ENCODE measurements at places on chromosomes 3 and 15. TPM values are rescaled to one million over a fixed set of nuclear protein-coding genes. Genes with fewer than 3 reads are reported as not detected.
A peak's percentile ranks its signal among the peaks of the same experiment; 100 is the strongest.

DNA sequence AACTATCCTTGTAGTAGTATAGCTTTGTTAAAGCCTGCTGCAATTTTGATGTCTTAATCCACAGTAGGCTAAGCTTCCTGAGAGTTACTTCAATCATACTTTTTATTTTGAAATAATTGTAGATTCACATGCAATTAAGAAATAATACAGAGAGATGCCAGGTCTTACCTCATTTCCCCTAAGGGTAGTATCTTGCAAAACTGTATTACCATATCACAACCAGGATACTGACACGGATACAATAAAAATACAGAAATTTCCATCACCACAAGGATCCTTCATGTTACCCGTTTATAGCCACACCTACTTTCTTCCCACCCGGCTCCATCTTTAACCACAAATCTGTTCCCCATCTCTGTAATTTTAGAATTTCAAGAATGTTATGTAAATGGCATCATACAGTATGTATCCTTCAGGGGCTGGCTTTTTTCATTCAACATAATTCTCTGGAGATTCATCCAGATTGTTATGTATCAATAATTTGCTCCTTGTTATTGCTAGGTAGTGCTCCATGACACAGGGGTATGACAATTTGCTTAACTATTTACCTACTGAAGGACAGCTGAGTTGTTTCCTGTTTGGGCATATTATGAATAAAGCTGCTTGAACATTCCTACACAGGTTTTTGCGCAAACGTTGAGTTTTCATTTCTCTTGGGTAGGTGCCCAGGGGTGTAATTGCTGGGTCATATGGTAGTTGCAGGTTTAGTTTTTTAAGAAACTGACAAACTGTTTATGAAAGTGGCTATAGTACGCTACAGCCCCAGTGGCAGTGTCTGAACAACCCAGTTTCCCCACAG, 21.6 kb downstream of the BDH1 start:
- no peak for DNase-seq

The MASP1 gene
- 9.3 TPM for total RNA-seq

GRCh38 chr3:193407112-193407511, 28.6 kb upstream of the ATP13A5 start:
- no peak for DNase-seq

The LRRN1 gene
- total RNA-seq = not detected

The MYRIP gene
- total RNA-seq = 0.60 TPM

The SCN11A gene
- not detected for total RNA-seq

- no peak for DNase-seq
Measured at GRCh38 chr3:189288348-189289235, 116.8 kb downstream of the TPRG1 start.

The MESP2 gene
- total RNA-seq = not detected

The TFRC gene
- total RNA-seq = 274 TPM

DNA sequence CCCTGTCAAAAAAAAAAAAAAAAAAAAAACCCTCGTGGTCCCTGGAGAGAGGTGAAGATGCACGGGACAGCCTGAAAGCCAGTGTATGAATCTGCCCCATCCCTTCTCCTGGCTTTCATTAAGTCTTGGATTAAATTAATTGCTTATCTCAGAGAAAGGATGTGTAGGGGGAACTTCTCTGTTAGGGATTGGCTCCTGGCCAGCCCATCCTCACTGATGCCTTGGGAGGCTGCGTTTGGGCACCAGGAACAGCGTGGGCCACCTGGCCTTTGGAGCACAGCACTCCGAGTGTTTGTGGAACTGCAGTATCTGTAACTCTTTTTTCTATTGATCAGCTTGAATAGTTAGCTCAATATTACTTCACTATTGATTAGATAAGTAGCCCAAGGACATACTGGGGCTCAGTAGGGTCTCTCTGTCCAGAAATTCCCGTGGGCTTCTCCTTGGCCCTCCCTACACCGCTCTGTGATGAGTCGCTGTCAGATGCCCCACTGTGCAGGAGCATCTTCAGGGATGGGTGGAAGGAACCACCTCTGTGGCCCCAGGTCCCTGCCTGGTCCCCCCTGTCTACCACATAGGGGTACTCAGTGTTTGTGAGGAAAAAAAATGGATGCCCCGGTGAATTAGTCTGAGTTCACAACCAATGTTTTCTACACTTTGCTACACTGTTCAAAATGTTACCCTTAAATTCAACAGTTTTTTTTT, 2.0 kb downstream of the PXYLP1 start:
- DNase-seq = no peak

GRCh38 chr15:68817304-68818065, 3.2 kb downstream of the ANP32A start:
- DNase-seq = peak; percentile 37

- no peak for DNase-seq
Measured at GRCh38 chr3:156721687-156722618, 47.6 kb downstream of the TIPARP start.

DNA sequence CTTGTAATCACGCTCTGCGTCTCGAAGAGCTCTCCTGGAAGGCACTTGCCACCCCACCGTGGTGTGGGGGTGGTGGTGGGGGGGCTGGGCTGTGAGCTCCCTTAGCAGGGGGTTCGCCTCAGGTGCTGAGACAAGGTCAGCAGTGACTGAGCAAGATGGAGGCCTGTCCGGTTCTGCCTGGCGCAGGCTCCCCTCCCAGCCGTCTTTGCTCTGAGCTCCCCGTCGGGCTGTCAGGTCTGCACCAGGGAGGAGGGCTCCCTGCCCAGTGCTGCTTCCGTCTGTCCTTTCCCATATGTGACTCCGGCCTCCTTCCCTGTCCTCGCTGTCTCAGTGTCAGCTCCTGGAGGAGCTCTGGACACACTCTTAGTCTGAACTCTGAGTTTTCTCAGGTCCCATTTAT, 80.0 kb downstream of the PLXNA1 start:
- DNase-seq = no peak

The LTF gene
- not detected for total RNA-seq

- no peak for DNase-seq
Measured at GRCh38 chr15:100115066-100115710, 226.6 kb downstream of the ADAMTS17 start.

DNA sequence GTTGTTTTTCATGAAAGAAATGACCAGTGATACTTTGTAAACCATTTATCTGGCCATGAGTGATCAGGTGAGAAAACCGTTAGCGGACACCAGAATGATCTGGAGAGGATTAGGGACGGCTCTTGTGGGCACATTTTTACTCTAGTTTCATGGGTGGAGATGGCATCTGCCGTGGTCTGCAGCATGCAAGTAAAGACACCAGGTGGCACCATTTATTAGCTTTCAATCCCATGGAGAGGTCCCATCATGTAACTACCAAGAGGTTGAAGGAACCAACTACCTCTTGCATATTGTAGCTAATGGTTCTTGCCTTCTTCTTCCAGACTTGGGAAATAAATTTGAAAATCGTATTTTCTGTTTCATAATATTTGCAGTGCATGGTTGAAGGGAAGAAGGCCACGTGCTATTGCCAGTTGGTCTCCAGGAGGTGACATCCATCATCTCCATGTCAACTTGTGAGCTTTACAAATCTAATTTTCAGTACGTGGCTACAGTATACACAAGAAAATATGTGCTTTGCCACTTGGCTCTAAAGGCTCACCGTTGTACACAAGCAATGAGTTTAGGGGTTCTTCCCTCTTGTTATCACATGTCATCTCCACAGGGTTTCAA, 1.5 kb upstream of the MAPKBP1 start:
- peak; percentile 73 for DNase-seq

GRCh38 chr15:73927003-73927475, 777 bp downstream of the LOXL1 start:
- no peak for DNase-seq

The CLRN1 gene
- not detected for total RNA-seq

- peak; percentile 71 for DNase-seq
Measured at GRCh38 chr3:42683875-42684598, 1.3 kb upstream of the KLHL40 start.

GRCh38 chr3:58334506-58334884, 1.8 kb downstream of the PXK start:
- no peak for DNase-seq

DNA sequence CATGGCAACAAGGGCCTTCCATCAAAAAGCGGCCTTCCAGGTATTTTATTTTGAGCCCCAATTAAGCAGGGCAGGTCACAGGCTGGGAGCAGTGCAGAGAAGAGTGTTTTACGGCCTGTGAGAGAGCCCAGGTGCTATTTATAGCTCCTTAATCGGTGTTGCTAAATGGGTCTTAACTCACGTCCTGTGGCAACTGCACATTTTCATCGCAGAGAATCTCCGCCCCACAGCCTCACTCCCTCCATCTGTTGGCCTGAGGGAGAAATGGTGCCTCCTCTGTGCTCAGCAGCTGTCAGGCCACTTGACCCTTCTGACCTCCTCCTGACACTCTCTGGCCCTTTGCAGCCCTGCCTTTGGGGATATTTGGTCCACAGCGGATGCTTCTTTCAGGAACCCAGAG, 58.6 kb downstream of the SPSB4 start:
- DNase-seq = no peak

DNA sequence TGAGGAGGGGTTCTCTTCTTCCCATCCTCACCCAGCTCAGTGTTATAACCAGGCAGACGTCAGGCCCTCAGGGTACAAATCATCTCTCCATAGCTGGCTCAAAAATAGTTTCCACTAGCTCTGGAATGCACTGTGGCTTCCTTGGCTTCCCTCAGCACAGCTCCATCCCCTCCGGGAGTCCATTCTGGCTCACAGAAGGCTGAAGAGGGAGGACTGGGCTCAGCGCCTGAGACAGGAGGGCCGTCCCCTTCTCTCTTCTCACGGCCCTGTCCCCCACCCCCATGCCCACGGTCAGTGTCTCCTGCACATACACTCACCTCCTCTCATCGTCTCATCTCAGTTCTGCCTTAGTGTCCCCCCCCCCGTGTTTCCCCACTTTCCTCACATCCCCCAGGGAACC, 50.1 kb downstream of the UMPS start:
- DNase-seq = no peak

The CCDC50 gene
- 66.4 TPM for total RNA-seq

DNA sequence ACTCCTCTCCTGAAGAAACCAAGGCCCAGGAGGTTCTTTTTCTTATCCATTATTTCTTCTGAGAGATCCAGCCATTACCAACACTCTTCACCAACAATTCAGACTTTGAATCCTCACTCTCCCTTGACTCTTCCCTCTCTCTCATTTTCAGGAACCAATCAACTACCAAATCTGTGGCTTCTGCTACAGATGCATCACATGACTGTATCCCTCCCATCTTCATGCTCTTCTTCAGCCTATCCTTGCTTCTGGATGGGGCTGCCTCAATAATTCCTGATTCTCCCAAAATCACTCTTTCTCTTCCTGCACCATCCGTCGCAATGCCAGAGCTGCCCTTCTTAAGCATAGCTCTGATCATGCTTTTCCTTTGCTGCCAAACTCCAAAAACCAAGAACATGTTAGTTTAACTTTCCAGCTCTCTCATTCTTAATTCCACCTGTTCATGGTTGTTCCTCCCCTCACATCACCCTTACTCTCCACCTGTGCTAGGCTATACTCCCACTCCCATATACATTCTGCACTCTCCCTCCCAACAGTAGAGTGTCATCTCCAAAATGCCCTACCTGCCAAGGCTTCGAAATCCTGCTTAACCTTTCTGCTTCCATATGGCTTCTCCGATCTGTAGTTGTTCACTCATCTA, 13.5 kb downstream of the PLD1 start:
- no peak for DNase-seq

GRCh38 chr3:159128628-159129027, 326.8 kb downstream of the MFSD1 start:
- no peak for DNase-seq

- DNase-seq = no peak
Measured at GRCh38 chr3:2623436-2623835, 486.7 kb downstream of the IL5RA start.

- peak; percentile 21 for DNase-seq
Measured at GRCh38 chr15:99507504-99508310, 58.1 kb upstream of the MEF2A start.

- DNase-seq = no peak
Measured at GRCh38 chr15:81263477-81263876, 60.5 kb downstream of the STARD5 start.

DNA sequence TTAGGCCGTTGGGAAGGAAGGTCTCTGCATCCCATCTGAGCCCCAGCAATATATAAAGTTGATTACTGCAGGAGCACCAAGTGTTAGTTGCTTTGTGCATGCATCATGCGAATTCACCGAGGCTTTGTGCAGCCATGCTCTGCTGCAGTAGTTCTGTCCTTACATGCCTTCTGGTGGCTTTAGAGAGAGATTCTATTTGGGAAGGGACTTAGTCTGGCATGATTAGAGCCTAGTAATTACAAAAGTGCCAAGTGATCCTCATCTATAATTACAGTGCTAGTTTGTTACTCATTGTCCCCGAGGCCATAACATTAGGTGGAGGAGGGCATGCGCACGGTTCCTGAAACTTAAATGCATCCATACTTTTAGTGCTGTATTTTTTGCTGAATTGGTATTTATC, 353.6 kb downstream of the CNTN4 start:
- DNase-seq = no peak

DNA sequence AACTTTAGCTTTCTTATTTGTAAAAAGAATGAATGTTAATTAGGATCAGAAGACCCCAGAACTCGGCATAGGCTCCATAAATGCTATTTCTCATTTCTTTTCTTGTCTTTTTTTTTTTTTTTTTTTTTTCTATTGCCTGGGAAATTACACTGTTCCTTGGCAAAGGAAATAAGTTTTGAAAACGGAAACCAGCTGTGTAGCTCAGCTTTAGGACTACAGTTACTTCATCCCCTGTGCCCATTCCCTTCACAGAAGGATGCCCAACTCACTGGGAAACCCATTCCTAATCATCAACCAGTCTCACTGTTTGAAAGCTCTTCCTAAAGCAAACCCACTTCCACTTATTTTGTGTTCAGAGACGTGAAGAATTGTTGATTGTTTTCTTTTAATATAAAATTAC, 254.0 kb upstream of the IL12A start:
- no peak for DNase-seq

DNA sequence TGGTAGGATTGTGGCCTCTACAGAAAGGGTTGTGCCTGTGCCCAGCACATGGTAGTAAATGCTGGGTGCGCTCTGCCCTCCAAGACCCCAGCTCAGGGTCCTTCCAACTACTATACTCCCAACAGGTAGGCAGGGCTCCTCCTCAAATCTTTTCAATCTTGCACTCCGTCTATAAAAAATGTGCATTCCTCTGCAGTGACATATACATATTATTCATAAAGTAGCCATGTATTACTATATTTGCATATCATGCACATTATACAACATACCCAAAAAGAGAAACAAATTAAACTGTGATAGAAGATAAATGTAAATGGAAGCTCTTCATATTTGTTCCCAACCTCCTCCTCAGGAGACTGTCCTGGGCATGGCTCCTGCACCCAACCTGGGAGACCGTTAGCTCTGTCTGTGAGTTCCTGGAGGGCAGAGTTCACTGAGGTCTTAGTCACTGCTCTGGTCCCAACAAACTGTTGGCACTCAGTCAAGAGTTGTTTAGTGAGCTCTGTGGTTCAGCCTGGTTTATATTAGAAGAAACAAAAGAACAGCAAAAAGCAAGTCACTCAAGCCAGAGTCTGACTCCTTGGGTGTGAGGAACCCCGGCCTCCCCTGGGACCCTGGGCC, 47.7 kb upstream of the GRIP2 start:
- peak; percentile 55 for DNase-seq

Data from HepG2 (cell line).